ENCODE measurements at places on chromosomes 12 and 14.

DNA sequence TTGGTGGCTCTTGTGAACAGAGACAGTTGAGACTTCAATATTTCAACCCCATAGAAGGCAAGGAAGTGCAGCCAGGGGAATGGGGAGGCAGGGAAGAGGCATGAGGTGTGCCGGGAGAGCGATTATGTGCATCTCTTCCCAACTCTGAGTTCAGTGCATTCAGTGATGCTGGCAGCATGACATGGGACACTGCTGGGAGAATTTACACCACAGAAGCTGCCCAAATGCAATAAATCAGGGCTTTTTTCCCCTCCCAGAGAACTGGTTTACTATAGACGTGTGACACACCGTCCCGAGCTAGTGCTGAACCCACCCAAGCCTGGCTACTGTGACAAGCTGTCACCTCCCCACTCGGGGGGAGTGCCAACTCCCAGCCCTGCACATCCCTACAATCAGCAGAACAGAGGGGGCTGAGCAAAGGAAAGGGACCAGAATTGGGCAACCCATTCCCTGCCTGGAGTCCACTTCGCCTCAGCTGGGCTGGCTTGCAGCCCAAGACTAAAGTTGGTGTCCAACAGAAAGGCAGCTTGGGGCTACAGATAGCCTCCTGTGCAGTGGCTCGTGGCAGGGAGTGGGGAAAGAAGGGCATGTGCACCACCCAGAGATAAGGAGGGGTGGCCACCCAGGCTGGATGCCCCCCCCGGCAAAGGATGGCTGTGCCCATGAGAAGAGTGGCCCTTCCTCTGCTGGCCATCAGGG, 16.7 kb downstream of the AHSA1 start:
- no peak for DNase-seq

- no peak for DNase-seq
Measured at GRCh38 chr12:18224745-18225144, 36.6 kb upstream of the PIK3C2G start.

DNA sequence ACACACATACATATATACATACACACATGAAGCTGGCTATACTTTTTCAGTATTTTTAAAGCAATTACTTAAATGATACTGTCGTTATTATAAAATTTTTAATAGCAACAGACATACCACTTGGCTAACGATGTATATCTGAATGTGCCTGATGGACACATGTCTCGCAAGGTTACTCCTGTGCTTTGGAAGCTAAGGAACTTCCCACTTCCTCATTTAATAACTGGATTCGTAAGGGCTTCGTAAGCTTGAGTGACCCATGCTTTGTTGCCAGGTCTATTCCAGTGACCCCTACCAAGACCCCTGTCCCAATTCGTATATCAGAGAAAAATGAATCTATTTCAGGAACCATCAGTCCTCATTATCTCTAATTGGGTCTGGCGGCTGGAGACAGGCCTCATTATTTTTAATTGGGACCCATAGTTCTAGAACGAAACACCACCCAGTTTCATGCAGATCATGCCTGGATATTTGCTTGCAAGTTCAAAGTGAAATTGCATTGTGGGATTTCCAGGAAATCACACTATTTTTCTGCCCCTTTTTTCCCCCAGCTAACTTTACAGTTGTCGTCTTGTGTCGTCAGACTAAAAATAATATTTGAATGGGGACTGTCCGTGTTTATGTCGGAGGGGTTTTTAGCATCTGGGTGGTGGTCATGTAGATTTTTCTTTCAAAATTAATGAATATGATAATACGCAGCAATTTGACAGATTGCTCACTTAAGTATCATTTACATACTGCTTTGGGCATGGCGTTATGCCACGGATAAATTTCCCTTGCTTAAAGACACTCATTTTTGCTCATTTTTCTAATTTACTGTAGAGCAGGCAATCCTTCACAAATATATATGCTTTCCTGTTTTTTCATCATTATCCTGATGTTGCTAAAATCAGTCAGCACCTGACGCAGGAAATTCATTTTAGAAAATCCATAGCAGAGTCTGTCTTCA, 17.1 kb upstream of the MYO1H start:
- DNase-seq, result no peak

DNA sequence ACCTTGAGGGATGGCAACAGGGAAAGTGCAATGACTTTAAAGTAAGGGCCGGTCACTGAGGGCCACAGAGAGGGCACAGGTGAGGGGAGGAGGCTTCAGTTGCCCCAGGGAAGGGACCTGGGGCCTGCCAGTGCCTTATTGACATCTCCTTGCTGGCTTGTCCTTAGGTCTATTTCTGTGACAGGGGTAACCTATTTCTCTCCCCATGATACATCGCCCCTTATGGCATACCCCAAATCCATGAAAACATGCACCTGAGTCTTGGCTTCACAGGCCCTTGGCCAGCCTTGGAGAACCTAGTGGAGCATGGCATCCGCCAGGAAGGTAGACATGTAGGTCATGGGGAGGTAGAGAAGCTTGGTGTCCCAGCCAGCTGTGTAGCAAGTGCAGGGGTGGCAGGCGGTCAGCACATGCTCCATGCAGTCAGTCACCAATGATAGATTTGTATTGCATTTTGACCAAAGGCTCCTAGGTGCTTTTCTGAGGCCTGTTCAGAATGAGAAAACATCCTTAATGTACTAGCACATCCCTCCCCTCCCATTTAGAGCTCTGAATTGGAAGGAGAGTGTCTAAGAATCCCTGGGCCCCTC, 23.6 kb upstream of the RDH16 start:
- DNase-seq, result no peak

DNA sequence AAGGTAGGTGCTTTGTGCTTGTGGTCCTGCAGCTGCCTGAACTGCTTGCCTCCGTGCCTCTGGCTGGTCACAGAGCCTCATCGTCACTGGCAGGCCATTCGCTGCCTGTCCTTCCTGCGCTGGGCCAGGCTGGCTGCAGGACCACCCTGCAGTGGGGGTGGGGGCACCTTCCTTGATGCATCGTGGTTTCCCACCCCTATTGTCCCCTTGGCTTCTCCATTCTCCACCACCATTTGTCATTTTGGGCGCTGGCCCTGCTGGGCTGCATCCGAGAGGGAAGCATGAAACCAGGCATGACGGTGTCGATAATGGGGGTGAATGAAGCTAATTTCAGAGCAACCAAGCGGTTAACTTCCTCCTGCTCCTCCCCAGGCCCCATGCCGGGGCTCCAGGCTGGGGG, 127.7 kb downstream of the NRXN3 start:
- no peak for DNase-seq

DNA sequence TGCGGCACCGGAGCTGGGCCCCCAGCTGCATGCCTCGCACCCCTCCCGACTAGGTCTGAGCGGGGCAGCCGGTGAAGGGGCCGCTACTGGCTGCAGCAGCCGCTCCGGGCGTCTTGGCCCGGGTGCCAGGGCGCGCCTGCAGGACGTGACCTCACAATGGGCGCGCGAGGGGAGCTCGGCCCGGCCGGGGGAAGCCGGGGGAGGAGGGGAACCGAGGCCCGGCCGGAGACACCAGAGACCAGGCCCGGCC, 353 bp downstream of the BAG5 start:
- no peak for DNase-seq

GRCh38 chr14:70838076-70838475, 28.8 kb upstream of the MAP3K9 start:
- no peak for DNase-seq

DNA sequence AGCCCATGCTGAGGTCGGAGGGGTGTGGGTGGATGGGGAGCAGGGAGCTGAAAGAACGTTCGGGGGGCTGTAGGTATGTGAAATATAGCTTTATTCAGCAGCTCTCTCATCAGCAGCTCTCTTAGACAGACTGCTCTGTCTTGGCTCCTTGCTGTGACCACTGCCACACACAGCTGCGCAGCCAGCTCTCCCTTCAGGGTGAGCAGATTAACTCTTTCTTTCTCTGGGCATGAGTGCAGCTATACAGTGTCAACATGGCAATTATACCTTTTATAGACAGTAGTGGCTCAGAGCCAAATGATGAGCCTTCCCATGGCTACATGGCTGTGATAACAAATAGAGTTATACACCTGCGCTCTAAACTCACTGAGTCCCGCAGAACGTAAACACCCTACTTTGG, 137.7 kb upstream of the NEDD1 start:
- no peak for DNase-seq

DNA sequence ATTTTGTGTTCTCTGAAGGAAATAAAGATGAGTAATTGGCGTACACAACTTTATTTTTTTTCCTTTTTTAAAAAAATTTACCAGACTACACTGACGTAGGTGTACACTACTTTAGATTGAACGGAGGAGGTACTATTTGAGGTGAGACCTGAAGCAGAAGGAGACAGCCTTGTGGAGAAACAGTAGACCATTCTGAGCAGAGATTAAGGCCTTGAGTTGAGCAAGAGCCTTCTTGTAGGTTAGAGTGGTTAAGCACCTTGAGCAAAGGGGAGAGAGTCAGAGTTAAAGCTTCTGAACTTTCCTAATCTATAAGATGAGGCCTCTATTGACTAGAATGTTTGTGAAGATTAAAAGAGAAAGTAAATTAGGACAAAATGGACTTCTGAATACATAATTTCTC, 2.5 kb downstream of the LEMD3 start:
- DNase-seq, result no peak

- DNase-seq, result no peak
Measured at GRCh38 chr12:47846294-47846996, 26.7 kb upstream of the HDAC7 start.

DNA sequence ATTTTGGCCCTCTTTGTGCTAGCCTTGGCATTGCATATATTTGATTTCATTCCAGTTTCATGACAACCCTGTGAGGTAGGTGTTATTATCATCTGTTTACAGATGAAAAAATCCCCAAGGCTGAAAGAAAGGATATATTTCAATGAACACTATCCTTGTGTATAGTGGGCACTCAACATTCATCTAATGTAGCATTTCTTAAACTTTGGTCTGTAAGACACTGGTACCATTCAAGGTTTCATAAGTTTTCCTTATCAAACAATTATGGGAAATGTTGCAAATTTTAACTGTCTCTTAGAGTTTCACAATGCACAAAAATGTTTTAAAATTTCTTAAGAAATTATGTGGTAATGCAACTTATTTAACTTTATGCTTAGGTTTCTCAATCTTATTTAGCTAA, 44.3 kb downstream of the ATP23 start:
- no peak for DNase-seq

GRCh38 chr12:103583008-103583407, 4.1 kb upstream of the STAB2 start:
- DNase-seq, result no peak

DNA sequence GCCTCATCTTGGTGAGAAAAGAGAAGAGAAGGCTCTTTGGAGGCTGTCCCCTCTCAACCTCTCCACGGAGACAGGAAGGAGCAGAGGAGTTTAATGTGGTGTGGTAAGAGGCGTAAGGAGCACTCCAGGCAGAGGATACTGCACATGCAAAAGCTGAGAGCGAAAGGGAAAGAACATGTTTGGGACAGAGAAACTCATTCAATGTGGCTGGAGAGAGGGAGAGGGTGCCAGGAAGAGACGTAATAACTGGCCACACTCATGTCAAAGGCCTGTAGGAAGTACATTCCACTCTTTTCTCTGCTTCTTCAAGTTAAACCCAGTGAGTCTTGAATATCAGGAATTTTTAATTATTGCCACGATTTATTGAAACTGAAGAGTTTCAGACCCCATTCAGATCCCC, 12.0 kb downstream of the VDR start:
- no peak for DNase-seq

GRCh38 chr12:49808686-49809380, 19.4 kb downstream of the NCKAP5L start:
- DNase-seq, result peak; percentile 89

DNA sequence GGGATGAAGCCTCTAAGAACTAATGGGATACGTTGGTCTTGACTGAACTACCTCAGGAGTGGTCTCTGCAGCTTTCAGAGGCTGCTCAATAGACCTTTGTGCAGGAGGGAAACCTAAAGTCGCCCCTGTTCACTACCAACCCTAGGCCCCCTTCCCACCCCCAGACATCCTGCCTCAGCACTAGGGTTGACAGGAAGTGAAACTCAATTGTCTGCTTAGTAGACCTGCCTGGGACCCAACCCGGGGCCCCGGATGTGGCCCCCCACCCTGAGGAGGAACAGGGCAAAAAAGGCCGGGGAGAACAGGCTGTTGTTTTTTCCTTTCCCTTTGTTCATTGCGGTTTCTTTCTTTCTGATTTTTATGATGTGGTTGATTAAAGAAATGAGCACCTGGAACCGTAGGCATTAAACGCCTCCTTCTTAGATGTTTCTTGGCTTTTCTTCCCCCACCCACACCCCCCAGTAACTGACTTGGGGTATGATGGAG, 1.6 kb upstream of the DGKA start:
- DNase-seq, result no peak

- peak; percentile 82 for DNase-seq
Measured at GRCh38 chr14:101495827-101496775, 65.2 kb upstream of the DIO3 start.

DNA sequence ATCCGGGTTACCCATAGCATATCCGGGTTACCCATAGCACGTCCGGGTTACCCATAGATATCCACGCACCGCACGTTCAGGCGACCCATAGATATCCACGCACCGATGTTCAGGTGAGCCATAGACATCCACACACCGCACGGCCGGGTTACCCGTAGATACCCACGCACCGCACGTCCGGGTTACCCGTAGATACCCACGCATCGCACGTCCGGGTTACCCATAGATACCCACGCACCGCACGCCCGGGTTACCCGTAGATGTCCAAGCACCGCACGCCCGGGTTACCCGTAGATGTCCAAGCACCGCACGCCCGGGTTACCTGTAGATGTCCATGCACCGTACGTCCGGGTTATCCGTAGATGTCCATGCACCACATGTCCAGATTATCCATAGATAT, 60.3 kb upstream of the SYT1 start:
- peak; percentile 90 for DNase-seq

DNA sequence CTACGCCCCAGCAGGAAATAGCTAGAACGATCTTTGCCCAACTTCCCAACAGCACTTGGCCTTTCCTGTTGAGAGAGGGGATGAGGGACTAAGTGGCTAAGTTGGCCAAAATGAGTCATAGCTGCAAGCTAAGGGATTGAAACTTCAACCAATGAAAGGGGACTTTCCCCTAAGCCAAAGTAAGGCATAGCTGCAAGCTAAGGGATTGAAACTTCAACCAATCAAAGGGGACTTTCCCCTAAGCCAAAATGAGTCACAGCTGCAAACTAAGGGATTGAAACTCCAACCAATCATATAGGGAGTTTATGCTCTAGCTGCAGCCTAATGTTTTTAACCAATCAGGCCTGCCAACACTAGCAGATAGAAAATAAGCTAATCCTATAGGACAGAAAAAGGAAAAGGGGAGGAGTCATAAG, 100.5 kb upstream of the SSTR1 start:
- no peak for DNase-seq

DNA sequence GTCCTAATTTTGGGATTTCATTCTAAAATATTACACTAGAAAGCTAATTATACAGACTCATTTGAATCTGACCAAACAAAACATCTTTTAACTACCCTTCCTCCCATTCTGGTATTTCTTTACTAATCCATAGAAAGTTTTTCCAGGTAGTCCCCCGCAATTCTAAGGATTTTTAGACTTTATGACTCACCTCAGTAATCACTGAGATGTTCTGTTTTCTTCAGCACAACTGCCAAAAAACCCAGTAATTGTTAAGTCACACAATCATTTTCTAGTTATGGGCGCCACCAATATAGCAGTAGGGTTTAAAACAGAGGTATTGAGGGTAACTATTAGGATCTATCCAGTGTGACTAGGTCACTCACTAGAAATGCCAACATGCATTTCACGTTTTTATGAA, 1.6 kb upstream of the ARID4A start:
- no peak for DNase-seq

- no peak for DNase-seq
Measured at GRCh38 chr12:9864913-9865675, 4.1 kb downstream of the CLEC2B start.

- DNase-seq, result no peak
Measured at GRCh38 chr14:96915478-96915877, 118.3 kb downstream of the VRK1 start.

Measured in chondrocyte (in vitro differentiated cells).